NB4 (cell line): ENCODE measurements at places on chromosomes 16 and 17.

GRCh38 chr16:30491744-30492308 lies 19.3 kb downstream of the ITGAL start:
- peak; percentile 81 for DNase-seq

DNA sequence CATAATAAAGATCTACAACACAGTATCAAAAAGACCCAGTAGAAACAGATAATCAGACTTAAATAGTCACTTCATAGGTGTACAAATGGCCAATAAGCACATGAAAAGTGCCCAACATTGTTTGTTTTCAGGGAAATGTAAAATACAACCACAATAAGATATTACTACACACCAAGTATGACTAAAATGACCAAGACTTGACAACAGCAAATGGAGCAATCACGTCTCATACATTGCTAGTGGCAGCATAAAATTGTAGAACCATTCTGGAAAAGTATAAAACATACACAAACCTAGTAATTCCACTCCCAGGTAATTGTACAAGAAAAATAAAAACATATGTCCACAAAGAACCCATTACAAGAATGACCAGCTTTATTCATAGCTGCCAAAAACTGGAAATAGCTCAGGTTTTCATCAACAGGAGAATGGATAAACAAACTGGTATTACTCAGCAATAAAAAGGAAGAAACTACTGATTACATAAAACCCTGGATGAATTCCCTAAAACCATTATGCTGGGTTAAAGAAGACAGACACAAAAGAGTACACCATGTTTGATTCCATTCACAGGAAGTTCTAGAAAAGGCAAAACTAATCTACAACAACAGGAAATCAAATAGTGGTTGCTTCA lies 85.6 kb downstream of the TTC19 start:
- DNase-seq, result no peak

GRCh38 chr17:28570716-28571360 lies 486 bp downstream of the PIGS start:
- DNase-seq, result peak; percentile 67

GRCh38 chr17:80453998-80454556 lies 22.3 kb downstream of the NPTX1 start:
- DNase-seq, result peak; percentile 36

GRCh38 chr17:31738488-31738887 lies 120.6 kb downstream of the COPRS start:
- no peak for DNase-seq

DNA sequence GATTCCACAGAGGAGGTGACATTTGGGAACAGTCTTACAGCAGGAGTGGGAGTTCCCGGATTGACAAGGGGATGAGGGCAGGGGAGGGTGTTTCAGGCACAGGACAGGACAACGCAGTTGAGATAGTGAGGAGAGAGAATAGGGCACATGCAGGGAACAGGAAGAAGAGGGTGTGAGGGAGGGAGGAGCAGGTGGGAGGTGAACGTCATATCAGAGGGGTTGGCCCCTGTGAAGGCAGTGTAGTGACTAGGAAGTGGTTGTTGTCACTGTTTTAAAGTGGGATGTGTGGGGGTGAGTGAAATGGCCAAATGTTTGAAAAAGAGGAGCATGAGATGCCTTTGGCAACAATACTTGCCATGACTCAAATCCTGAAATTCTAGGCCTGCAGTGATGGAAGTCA lies 12.2 kb downstream of the PRKCB start:
- DNase-seq, result peak; percentile 44

- no peak for DNase-seq
Observed at GRCh38 chr17:34487626-34488025, 91.8 kb upstream of the TMEM132E start.
